ENCODE measurements at places on chromosomes 7 and 10.

DNA sequence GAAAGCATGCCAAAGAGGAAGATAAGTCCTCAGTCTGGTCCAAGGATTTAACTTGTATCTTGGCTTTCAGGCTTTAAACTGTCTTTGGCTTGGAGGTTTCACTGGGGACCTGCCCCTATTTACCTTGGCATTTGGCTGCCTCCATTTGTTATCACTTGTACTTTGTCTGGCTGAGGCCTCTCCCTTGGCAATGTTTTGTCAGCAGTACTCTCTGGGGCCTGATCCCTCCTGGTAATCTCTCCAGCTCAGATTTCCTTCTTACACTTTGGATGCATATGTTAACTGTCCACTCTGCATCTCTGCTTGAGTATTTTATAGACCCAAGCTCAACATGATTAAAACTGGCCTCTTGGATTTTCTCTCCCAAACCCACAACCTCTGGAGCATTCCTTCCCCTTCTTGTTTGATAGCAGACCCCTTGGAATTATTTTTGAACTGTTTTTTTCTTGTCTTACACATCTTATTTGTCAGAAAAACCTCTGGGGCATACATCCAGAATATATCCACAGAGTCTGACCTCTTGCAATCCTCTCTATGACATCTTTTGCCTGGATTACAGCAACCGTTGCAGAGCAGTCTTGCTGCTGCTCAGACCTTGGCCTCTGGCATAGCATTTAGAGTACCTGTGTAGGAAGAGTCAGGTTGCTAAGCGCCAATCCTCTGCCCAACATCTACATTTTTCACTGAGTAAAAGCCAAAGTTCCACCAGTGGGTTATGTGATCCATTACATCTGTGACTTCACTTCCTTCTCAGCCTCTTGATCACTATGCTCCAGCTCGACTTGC, 35.2 kb downstream of the ZNF487 start:
- DNase-seq, result no peak

GRCh38 chr7:92634924-92635519, 44.8 kb upstream of the FAM133B start:
- no peak for DNase-seq

GRCh38 chr7:84509522-84509921, 314.9 kb upstream of the SEMA3A start:
- no peak for DNase-seq

- no peak for DNase-seq
Measured at GRCh38 chr7:1740214-1740613, 70.1 kb downstream of the ELFN1 start.

DNA sequence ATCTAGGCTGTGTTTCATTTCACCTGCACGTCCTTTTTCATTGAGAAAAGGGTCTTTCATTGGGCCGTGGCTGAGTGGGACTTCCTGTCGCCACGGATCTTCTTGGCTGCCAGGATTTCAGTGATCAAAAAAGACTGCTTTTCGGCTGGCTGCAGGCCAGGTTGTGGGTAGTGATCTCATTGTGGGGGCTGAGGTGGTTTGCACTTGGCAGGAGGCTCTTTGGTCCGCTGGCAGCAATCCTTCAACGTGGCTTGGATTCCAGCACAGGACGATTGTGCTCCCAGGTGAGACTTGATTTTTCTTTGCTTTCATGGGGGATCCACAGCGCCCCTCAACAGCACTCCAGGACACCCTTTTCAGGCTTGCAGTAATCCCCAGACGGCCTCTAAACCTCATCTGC, 29.0 kb upstream of the ZNF273 start:
- no peak for DNase-seq

DNA sequence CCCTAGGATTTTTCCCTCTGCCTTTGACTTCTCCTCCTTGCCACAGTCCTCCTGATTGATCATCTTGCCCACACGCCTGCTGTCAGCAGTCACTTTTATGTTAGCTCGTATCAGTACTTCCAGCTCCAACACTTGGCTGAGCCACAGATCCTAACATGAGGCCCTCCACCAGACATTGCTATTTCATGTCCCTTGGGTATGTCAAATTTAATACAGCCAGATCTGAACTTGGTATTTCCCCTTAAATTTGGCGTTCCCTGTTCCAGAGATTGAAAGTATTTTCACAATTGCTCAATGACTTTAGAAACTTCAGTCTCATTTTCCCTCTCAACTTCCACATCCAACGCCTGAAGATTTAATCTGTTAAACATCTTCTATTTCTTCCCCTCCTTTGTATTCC, 140.4 kb downstream of the RNLS start:
- no peak for DNase-seq

- no peak for DNase-seq
Measured at GRCh38 chr7:39453743-39454355, 112.4 kb upstream of the YAE1 start.

DNA sequence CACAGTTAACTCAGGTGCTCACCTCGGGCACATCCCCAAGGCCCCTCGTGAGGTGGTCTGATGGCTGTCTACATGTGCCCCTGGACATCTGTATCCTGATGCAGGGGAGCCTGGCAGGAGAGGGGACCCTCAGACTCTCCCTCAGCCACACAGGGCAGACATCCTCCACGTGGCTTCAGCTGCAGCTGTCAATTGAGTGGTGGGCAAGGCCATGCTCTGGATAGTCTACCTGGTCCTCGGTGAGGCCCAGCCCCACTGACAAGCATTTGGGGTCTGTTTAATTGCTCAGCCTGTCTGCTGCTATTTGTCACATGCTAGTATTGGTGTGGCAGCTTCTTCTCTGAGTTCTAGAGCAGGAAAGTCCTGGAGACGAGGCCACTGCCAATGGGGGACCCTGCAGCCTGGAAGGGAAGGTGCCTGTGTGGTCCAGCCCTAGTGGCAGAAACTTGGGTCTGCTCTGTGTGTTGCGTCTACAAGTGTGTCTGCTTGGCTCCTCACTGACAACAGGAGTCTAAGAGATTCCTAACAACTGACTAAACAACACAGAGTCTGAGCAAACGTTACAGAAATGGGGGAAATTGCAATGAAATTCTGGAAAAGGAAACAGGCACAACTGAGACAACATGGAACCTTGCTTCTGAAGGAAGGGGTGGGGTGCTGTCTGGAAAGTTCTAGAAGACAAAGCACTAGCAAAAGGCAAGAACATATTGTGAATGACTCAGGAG, 59.3 kb upstream of the IGFBP3 start:
- DNase-seq, result no peak

GRCh38 chr7:36749282-36749960, 25.1 kb upstream of the AOAH start:
- DNase-seq, result no peak

- no peak for DNase-seq
Measured at GRCh38 chr10:131149586-131149985, 161.9 kb downstream of the TCERG1L start.

GRCh38 chr7:44383566-44383965, 58.2 kb upstream of the CAMK2B start:
- DNase-seq, result no peak

- no peak for DNase-seq
Measured at GRCh38 chr7:66039094-66039670, 36.4 kb upstream of the ASL start.

GRCh38 chr7:47307311-47307710, 274.6 kb downstream of the TNS3 start:
- DNase-seq, result no peak

All from C1 segment of cervical spinal cord (tissue), 14 donors.